NCI-H460 (cell line): ENCODE measurements at places on chromosomes 2 and 18. TPM values are rescaled to one million over a fixed set of nuclear protein-coding genes. Genes with fewer than 3 reads are reported as not detected.

GRCh38 chr2:174335988-174336500 is 1.3 kb downstream of the SP9 start:
- no peak for DNase-seq

- DNase-seq = no peak
Measured at GRCh38 chr2:85933753-85934594, 45.2 kb upstream of the ST3GAL5 start.

Gene TCF23
- total RNA-seq = not detected in 2 replicates

DNA sequence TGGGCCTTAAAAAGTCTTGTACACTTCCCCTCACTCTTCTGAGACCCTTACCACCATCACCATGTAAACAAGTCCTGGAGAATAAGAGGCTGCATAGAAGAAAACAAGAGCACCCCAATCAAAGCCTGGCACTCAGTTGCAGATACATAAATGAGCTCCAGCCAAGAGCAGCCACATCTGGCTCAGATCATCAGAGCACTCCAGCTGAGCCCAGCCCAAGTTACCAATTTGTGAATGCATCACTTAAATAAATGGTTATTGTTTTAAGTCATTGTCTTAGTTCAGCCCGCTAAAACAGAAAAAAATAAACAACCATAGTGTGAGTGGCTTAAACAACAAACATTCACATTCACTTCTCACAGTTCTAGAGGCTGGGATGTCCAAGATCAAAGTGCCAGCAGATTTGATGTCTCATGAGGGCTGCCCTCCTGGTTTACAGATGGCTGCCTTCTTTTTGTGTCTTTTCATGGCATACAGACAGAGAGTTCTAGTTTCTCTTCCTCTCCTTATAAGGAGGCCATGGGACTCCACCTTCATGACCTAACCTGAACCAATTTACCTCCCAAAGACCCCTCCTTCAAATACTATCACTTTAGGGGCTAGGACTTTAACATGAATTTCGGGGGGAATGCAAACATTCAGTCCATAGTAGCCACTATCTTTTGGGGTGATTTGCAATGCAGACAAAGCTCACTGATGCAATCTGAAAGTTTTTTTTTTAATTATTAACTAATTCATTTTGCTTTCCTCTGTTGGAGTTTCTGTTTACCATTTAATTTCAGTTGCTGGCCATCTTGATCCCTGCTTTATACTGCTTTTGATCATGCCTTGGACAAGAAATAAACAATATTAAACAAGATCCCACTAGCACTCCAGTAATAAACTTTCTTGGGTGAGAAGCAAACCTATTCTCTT is 187.5 kb upstream of the ACVR2A start:
- no peak for DNase-seq

Gene PROKR1
- total RNA-seq = not detected in 2 replicates

Gene ZNF396
- total RNA-seq = 1.1 and 1.2 TPM in 2 replicates

- DNase-seq = no peak
Measured at GRCh38 chr2:127511090-127511695, 15.1 kb downstream of the IWS1 start.

Gene EVA1A
- not detected in 2 replicates for total RNA-seq
